B cell (primary cell): ENCODE measurements at places on chromosomes 4 and X. TPM values are rescaled to one million over a fixed set of nuclear protein-coding genes. Genes with fewer than 3 reads are reported as not detected.

The RIBC1 gene
- total RNA-seq = 1.0 and 1.7 TPM in 2 replicates

The ERCC6L gene
- total RNA-seq = 0.34 and 0.36 TPM in 2 replicates

DNA sequence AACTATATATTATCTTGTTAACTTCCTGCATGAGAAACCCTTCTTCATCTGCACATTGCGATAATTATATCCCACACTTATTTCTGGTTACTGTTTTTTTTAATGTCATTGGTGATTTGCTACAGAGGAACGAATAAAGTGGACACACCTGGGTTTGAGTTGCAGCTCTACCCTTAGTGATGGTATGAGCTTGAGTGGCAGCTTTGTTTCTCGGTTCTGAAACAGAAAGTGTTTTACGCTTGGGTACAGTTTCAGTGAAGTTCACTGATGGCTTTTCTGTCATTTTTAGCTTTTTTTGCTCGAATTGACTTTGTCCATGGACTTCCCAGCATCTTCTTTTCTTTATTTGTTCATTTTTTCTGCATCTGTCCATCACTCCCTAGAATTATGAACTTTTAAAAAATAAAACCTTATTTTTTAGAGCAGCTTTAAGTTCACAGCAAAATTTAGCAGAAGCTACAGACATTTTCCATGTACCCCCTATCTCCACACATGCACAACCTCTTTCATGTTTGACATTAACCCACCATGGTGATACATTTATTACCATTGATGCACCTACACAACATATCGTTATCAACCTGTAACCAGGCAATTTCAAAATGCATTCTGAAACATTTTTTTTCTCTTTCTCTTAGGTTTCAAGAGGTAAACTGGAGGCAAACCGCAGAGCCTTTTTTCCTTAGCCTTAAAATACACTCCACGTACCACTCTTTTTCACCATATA lies 1041.6 kb upstream of the PRKX start:
- peak overlapping the region; percentile 55 for H3K27ac ChIP-seq
- H3K4me3 ChIP-seq = no peak overlapping the region
- H3K27me3 ChIP-seq = no peaks in the 10 kb centered on the region
- DNase-seq = no peak
- peaks cover 8% of the 10 kb centered on the region for H3K4me1 ChIP-seq

GRCh38 chr4:85762529-85762871 lies 287.6 kb downstream of the ARHGAP24 start:
- no peak overlapping the region for H3K27ac ChIP-seq
- no peak overlapping the region for H3K4me3 ChIP-seq
- H3K36me3 ChIP-seq = no peaks in the 10 kb centered on the region
